Sciatic nerve (tissue), 2 donors: ENCODE measurements at places on chromosomes 2 and 18. TPM values are rescaled to one million over a fixed set of nuclear protein-coding genes. Genes with fewer than 3 reads are reported as not detected.

STAT4 gene
- 3.5 TPM for total RNA-seq

REL gene
- total RNA-seq, result 28.4 TPM

DNA sequence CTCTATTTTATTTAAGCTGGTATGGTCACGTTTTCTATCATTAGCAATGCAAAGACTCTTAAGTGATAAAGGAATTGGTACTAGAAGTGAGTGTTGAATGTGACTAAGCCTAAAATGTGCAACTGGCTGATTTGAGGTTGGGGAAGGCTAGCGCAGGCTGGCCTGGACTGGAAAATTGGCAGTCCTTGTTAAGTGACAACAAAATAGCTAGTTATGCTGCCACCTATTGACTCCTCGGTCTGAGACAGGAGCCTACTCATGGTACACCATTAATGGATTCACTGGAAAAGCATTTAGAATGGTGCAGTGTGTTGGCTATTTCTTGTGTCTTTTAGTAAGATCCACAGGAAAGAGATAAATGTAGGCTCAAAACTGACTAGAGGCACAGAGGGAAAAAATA lies 5.7 kb upstream of the WIPF1 start:
- DNase-seq, result peak; percentile 71

DNA sequence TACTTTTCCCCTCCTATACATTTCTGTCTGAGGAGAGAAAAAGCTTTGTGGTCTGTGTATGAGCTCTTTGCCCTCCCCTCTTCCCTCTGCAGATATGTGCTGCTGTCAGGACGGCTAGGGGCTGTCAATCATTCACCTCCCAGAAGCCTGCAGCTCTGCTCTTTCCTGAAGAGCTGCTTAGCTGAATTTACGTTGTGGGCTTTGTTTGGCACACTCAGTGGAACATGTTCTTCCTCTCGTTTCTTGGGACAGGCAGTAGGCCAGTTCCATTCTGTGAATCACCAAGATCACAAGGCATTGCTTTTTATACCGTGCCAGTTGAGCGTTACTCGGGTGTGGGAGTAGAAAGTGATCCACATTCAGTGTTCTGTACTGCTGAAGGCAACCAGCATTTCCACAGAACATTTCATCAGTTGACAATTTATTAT lies 136.7 kb downstream of the LAMA3 start:
- no peak for DNase-seq

DNA sequence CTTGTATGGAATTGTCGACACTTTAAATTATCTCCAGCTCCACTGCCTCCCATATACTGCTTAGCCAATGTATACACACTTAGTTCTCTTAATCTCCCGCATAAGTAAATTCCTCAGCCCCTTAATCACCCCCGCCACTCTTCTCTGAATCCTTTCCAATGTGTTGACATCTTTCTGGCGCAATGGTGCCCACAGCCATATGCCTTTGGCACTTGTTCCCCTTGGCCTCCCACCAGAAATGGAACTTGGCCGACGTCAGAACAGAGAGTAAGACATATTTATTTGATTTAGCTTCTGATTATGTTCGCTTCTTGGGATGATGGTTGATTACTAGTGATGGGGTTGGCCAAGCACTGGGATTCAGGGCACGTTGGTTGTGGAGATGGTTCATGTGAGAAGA lies 1089.3 kb upstream of the CELF4 start:
- no peak for DNase-seq
